Activated CD4-positive, alpha-beta T cell treated with anti-CD3 and anti-CD28 coated beads, Interleukin-2, amount 50 U/mL, for 24 hours (primary cell): ENCODE measurements at places on chromosomes 5 and 9.

DNA sequence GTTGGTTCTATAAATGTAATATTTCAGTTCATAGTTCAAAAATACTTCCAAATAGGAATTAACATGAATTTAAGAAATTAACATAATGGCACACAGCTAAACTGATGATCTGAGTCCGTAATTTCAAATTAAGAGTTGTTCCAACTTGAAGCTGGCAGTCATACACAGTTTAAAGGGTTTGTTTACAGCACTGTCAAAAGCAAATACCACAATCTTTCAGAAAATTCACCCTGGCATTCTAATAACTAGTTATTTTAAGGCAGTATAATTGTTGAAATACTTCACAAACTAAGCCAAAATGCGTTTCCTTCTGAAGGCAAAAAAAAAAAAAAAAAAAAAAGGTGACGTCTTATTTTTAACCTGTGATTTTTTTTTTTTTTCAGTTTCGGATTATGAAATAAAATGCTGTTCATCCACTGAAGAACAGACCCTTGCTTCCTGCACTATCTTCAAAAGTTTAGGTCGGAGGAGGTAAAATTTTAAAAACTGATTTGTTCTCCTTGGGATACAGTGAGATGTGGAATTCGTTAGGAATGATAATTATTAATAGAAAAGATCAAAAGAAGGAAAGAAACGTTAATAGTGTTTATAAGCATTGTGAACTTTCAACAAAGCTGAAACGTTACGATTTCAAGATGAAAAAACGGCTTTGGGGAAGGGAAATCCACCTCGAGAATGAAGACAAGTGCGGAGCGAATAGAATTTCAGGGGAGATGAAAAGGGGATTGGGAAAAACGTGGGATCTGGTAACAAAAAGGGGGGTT lies 850 bp downstream of the IL6ST start:
- DNase-seq: no peak

DNA sequence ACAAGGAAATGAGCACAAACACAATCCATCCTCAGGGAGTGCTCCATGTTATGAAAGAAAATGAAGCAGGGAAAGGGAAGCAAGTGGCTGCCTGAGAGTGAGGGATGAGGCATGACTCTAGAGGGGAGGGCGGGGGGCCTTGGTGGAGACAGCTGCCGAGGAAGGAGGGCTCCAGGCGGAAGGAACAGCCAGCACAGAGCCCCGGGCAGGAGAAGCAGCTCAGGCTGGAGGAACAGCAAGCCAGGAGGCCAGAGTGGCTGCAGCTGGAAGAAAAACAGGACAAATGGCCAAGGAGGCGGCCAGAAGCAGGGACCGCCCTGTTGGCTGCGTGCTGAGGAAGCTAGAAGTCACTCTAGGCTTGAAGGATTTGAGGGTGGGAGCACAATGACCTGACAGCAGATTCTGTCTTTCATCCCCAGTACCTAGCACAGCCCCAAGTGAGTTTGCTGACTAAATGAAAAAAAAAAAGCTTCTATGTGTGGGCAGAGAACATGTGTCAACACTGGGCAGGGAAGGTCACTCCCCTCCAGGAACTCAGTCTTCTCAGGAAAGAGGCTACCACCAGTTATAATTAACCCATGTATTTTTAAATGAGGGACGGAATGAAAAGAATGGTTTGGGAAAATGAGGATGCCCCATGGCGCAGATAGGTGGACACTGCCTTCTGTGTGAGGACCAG lies 142.8 kb downstream of the DCP2 start:
- no peak for DNase-seq

GRCh38 chr9:134253606-134254205 lies 72.5 kb upstream of the RXRA start:
- DNase-seq: no peak

DNA sequence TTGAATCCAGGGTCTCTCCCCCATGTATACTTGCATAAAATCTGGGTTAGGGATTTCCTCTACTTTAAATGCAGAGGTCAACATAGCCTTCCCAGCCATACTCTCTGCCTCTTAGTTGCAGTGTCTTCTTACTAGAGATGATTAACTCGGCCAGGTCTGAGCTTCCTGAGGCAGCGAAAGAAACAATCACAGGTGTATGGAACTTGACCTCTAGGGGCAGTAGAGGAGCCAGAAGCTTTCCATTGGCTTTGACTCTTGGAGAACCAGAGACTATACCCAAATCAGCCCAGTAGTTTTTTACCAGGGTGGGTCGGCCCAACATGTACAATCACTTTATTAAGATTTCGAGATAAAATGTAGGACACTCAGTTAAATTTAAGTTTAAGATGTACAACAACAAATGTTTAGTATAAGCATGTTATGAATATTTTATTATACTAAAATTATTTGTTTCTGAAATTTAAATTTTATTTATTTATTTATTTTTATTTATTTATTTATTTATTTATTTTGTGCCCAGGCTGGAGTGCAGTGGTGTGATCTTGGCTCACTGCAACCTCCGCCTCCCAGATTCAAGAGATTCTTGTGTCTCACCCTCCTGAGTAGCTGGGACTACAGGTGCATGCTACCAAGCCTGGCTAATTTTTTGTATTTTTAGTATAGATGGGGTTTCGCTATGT lies 48.0 kb upstream of the DMRT3 start:
- no peak for DNase-seq

DNA sequence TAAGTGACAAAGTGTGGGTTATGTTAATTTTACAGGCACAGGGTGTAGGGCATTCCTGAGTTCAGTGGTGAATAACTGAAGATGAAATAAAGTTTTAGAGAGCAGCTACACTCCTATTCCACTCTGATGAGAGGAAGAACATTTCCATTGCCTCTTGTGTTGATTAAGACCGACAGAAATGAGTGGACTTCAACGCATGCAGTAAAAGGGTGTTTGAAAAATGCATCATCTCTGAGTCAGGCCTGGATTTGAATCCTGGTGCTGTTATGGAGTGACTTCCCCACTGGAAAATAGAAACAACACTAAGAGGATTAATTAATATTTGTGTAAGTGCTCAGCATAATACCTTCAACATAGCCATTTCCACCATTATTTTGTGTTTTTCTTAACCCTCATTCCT lies 86.3 kb downstream of the PRR16 start:
- no peak for DNase-seq

GRCh38 chr5:121366515-121366914 lies 485.2 kb upstream of the FTMT start:
- DNase-seq: no peak

- no peak for DNase-seq
Observed at GRCh38 chr5:72673180-72673579, 143.3 kb upstream of the TNPO1 start.

- DNase-seq: no peak
Observed at GRCh38 chr5:112388074-112388473, 31.0 kb downstream of the EPB41L4A start.

DNA sequence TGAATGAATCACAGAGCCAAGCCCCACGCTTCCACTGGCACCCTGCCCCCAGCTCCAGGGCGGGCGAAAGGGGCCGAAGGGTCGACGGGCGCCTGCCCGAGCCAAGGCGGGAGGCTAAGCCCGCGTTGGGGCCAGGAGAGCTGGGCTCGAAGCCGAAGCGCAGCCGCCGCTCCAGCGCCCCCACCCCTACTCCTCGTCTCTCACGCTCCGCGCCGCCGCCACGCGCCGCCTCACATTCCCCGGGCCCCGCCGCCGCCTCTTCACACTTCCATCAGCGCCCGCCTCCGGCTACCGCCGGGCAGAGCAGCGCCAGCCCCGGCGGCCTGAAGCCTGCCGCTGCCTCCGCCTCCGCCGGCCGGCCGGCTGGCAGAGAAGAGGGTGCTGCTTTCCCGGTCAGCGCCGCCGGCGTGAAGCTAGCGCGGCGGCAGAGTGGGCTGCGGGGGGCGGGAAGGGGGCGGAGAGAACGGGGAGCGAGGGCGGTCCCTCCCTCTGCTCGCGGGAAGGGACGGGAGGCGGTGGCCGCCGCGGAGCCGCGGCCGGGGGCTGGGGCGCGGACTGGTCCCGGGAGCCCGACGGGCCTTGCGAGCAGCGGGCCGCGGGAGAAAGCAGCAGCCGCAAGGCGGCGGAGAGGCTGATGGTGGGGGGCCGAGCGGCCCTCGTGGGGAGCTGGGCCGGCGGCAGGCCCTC lies at the start of gene HOMER1:
Gene HOMER1 (minus strand): TSS at position 431 of the 687 bp plus-strand sequence. CDS start 1,360 bp downstream, outside the sequence.
- peak; percentile 55 for DNase-seq

DNA sequence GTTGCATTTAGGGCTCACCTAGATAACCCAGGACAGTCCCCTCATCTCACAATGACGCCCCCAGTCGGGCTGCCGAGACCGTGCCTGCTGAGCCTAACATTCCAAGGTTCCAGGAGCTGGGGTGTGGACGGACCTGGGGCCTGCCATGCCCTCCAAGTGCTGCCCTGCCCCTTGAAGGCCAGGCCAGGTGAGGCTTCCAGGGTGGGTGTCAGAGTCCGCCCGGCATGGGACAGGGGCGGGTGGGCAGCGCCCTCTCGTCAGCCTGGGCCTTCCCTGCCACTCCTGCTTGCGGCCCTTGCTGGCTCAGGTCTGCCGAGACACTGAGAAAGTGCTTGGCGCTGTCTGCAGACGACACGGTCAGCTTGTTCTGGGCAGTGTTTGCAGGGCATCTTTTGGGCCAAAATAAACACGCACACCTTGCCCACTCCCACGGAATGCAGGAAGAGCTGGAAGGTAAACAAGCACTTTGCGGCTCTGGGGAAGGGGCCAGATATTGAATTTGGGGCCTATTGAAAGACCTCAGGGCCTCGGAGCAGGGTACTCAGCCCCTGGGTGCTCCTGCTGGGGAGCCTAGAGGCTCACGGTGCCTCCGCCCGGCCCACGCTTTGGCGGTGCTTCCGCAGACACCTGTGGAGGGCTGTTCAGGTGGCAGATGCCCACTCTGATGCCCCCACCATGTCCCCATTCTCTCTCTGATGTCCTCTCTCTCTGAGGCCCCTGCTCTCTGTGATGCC lies 4.2 kb upstream of the SCGB3A1 start:
- no peak for DNase-seq

- DNase-seq: no peak
Observed at GRCh38 chr5:117473165-117473564, 898.5 kb upstream of the SEMA6A start.

DNA sequence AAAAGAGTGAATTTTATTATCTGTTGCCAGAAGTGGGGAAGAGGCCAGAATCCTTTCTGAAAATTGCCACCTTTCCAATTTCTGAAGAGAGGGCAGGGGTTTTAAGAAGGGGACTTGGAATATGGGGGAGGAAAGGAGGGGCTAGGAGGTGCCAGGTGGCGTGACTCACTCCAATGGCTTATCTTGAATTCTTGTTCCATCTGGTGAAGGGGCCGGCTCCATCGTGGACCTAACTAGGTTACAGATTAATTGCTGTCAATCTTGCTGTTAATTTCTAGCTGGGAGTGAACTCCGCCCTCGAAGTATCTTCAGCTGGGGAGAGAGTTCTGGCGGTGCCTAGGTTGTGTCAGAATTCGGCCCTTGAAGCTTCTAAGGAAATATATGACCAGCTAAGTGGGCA lies 138.7 kb downstream of the YTHDC2 start:
- DNase-seq: no peak

DNA sequence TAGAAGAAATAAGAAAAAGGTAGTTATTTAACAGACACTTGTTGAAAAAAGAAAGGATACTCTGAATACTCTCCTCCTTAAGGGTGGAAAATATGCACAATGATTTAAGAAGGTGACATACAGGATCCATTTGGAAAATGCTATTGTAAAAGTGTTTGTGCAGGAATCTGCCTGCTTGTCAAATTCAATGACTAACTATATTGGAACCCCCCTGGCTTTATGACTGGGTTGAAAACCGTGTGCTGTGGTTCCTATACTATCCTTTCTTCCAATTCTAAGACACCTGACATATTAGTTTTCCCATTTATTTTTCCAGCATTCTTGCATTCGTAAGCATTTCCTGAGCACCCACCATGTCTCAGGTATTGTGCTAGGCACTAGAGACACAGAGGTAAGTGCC lies 220.0 kb downstream of the GLIS3 start:
- no peak for DNase-seq

DNA sequence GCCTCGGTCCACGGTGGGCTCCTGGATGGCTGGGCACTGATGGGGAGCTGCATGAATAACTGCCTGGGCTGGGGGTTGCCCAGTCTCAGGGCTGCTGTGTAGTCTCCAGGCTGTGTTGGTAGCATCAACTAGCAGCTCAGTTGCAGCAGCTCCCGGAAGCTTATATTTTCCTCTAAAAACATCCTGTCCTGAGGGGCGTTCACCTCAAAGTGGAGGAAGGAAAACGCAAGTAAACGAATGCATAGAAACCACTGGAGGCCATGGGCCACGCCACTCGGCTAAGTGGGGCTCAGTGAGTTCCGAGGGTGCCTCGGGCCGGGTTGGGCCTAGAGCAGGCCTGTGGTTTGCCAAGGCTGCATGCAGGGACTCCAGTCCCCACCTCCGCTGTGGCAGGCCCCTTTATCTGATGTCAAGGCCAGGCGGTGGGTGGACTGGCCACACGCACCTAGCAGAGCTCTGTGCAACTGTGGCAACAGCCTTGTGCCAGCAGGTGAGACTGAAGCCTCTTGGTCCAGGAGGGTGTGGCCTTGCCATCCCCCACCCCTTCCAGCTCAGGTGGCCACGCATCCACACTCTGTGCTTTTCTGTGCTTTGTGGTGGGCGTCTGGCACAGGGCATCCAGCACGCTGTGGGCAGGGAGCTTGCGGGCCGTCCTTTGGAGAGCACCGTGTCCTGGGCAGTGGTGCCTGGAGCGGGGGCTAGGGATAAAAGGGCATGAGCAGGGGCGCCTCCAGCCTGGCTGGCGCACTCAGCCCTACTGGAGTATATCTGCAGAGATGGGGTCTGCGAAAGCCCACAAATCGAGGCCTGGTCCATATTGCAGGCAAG lies 15.1 kb downstream of the TCF7 start:
- DNase-seq: no peak

- no peak for DNase-seq
Observed at GRCh38 chr5:139749242-139749641, 46.4 kb upstream of the PSD2 start.

GRCh38 chr5:125277494-125278154 lies 531.2 kb upstream of the ZNF608 start:
- DNase-seq: no peak

- no peak for DNase-seq
Observed at GRCh38 chr9:87184956-87185642, 237.8 kb upstream of the GAS1 start.

- no peak for DNase-seq
Observed at GRCh38 chr9:123490688-123491087, 134.7 kb downstream of the CRB2 start.

DNA sequence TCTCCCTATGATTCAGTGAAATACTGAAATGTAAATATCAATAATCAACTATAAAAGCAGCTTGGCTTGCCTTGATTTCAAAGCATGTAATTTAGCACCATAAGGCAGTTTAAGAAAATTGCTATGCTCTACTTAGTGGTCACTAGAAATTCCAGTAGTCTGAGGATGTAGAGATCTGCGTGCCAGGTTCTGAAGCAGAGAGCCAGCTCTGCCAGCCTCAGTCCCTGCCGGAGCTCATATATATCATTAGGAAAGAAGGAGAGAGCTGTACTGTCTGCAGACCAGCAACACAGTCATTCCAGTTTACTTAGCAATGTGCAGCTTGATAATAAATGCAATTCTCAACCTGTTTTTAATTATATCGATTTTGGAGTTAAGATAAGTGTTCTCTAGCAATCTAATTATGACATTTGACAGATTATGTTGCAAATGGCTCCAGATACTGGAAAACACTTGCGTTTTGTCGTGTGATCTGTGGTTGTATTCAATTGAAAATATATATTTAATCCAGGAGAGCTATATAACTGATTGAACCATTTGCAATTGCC lies 540.5 kb downstream of the CTNND2 start:
- no peak for DNase-seq

- no peak for DNase-seq
Observed at GRCh38 chr5:16018970-16019369, 160.6 kb downstream of the MARCHF11 start.
